ENCODE measurements at places on chromosomes 5 and 9.

DNA sequence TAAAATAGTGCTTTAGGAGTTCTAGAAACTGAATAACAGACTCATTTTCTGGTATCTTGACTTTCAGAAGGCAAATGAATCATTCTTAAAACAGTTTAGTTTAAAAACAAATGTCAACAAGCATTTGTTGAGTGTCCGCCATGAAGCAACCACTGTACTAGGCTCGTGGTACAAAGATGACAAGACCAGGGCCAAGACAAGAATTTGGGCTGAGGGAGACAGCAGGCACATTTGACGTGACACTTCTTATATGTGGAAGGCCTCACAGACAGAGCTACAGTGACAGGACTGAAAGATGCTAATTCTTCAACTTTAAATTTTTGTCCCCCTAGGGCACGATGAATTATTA, 14.4 kb upstream of the ZNF131 start:
- DNase-seq, result no peak

- no peak for DNase-seq
These were observed 434.1 kb downstream of the PLK2 start for GRCh38 chr5:58025809-58026208.

DNA sequence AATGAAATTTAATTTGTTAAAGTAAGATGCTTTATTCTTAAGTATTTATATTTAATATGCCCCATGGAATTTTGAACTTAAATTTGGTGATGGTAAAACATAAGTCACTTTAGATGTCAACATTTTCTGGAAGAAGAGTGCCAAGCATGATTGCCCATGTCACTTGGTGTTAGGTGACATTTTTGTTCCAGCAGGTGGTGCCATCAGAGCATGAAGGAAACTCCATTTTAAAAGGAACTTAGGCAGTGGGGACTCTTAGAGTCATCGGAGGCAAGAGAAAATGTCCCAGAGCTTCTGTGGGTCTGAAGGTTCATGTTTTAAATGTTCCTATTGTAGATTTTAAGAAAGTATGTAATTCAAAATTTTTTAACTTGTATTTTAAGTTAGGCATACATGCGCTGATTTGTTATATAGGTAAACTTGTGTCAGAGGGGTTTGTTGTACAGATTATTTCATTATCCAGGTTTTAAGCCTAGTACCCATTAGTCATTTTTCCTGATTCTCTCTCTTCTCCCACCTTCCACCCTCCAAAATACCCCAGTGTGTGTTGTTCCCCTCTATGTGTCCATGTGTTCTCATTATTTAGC, 789.3 kb downstream of the SEMA5A start:
- DNase-seq, result peak; percentile 20

GRCh38 chr5:75654693-75655295, 43.5 kb downstream of the ANKDD1B start:
- DNase-seq, result no peak

- DNase-seq, result no peak
These were observed 842 bp upstream of the GTF3C5 start for GRCh38 chr9:133029994-133030316.

DNA sequence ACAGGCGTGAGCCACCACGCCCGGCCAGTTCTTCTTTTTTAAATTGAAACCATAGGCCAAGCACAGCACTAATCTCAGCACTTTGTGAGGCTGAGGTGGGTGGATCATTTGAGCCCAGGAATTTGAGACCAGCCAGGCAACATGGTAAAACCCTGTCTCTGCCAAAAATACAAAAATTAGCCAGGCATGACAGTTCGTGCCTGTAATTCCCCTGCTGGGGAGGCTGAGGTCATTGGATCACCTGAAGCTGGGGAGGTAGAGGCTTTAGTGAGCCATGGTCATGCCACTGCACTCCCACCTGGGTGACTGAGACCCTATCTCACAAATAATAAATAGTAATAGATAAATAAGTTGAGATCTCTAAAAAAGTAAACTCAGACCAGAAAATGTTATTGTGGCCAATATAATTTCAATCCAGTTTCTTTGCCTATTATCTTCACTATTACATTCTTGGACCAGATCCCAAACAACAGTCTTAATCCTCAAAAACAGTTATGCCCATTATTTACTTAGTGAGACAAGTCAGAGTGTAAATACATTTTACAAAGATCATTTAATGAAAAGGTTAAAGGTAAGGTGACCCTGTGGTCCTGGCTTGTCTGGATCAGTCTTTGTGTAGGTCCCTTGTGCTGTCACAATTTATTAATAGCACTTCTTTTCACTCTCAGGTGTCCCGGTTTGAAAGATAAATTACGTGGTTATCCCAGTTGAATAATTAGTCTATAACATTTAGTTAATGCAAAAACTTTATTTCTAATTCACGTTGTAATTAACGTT, 53.6 kb downstream of the RAB24 start:
- DNase-seq, result no peak

DNA sequence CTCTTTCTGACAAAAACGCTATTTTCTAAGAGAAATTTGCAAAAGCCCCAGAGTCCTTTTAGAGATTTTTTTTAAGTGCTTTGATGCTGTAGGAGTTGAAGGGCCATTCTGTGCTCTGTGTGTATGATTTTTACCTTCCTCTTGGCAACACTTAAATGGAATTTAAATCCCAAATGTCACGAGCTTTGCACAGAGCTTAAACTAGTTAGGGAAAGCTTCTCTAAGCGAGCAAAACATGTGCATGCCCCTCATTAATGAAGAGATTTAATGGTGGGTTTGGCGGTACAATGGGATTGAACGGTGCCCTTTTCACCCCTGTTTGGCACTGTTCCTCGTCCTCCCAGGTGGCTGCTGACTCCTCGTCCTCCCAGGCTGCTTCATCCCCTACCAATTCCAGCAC, 220.7 kb downstream of the DRD1 start:
- DNase-seq, result no peak

DNA sequence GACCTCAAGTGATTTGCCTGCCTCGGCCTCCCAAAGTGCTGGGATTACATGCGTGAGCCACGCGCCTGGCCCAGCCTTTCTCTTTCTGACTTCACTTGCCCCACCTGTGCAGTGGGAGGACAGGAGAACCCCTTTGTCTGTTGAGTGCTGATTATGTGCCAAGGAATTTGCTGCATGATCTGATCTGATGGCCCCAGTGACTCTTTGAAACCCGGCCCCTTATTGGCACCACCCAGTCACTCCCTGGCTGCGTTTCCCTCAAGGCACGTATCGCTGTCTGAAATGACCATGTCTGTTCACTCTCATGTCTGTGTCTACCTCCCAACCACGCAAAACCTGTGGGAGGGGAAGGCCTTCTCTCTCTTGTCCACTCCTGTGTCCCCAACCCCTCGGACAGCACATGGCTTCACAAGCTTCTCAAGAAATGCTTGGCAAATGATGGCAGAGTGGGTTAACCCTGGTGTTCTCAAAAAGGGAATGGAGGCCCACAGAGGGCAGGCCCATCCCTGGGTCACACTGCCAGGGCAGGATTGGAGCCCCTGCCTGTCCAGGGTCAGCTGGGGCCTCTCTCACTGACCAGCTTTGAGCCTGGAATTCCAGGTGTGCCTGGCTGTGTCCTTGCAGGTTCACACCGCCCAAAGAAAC, 21.9 kb downstream of the NEK6 start:
- no peak for DNase-seq

DNA sequence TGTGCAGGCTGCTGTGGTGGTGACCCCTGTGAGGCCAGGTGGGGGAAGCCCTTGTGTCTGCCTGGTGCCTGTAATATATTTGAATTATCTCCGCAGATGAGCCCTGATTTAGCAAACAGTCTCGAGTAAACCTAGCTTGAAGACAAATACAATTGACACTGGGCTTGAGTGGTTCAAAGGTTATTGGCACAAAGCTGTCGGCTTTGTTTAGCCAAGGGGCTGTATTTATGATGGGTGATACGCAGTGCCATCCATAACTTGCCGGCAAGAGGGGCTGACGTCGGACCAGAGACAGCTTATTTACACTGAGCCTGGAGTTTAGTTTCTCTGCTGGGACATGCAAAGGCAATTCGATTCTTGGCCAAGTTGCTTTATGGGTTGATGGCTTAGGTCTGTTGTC, 20.0 kb upstream of the PITX1 start:
- no peak for DNase-seq

- DNase-seq, result no peak
These were observed 31.6 kb downstream of the CDH6 start for GRCh38 chr5:31225118-31225517.

DNA sequence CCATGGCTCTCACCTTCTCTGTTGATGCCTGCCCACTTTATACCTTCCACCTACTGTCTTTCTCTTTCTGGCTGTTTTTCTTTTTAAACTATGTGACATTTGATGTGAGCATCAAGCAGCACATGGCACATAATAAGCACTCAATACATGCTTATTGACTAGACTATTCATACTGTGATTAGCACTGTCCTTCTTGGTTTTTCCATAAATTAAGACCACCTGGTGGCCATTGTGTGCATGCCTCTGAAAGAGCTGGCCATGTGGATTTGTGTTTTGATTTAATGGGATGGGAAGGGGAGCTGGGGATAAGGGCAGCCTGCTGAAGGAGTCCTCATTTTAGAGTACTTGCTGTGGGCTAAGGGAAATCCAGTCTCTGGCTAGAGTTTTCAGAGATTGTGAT, 79.4 kb downstream of the ARHGEF28 start:
- DNase-seq, result no peak

DNA sequence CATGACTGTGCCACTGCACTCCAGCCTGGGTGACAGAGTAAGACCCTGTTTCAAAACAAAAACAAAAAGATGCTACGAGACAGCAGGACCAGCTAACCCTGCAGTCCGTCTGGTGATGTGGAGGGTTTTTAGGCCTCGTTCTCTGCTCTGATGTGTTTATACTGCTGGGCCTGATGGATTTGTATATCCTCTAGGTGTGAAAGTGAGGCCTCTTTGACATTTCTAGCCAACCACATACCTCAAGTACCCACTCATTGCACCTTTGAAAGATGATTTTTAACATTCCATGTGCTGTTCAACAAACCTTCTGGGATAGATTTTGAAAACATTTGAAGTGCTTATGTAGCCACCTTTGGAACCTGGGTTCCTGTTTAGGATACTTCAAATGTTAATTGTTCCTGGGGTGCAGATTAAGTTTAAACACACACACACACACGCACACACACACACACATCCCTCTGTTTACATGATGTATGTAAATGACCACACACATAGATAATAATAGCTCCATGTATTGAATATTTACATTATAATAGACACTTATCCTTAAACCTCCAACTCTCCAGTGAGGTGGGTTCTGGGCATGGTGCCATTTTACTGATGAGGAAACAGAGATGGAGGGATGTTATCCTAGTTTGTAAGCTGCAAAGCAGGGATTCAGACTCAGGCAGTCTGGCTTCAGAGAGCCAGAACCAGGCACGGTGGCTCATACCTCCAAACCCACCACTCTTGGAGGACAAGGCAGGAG, 48.8 kb upstream of the GOLPH3 start:
- DNase-seq, result no peak

DNA sequence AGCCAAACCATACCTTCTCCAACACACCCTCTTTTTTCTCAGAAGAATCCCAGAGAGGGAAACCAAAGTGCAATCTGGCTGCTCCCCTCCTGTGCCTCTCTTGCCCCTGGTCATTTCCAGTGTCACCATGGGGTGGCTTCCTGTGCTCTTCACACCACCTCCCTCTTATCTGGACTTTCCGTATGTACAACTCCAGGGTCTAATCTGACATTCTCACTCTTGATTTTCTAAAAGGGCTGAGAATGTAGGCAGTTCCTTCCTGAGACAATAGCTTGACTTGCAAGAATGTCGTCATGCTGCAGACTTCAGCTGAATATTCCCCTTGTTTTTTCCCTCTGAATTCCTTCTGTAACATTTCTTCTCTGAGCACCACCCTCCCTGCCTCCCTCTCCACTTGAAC, 110.2 kb downstream of the FBXL7 start:
- DNase-seq, result no peak

- no peak for DNase-seq
These were observed 119.1 kb downstream of the UGCG start for GRCh38 chr9:112015736-112016135.

DNA sequence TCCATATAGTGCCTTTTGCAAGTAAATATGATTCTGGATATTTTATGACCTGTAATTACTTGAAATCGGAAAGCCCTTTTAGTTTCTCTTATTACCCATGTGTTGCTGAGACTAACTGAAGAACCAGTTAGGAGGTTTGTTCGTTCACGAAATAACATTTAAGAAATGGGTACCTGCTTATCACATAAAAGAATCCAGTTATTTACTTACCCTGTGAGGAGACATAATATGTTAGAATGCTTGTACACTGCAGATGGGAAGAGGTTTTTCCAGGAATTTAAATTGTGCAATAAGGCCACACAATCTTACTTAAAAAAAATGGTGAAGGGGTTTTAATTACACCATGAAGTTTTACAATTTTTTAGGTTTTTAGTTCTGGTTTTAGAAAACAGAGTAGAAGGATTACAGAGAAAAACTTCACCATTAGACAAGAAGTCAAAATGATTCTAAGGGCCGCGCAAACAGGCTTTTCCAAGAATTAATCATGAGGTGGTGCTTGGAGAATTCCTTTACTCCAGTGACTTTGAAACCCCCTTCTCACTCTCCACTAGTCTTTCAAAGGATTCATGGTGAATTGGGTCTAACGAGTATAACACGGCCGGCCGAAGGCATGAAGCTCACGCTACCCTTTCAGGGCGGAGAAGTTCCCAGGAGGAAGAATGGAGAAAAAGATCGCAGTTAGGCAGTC, 1.1 kb upstream of the PTGER4 start:
- DNase-seq, result no peak

GRCh38 chr5:149635394-149635793, 54.1 kb downstream of the ARHGEF37 start:
- no peak for DNase-seq

- peak; percentile 41 for DNase-seq
These were observed 23.1 kb upstream of the ERCC6L2 start for GRCh38 chr9:95852059-95853032.

DNA sequence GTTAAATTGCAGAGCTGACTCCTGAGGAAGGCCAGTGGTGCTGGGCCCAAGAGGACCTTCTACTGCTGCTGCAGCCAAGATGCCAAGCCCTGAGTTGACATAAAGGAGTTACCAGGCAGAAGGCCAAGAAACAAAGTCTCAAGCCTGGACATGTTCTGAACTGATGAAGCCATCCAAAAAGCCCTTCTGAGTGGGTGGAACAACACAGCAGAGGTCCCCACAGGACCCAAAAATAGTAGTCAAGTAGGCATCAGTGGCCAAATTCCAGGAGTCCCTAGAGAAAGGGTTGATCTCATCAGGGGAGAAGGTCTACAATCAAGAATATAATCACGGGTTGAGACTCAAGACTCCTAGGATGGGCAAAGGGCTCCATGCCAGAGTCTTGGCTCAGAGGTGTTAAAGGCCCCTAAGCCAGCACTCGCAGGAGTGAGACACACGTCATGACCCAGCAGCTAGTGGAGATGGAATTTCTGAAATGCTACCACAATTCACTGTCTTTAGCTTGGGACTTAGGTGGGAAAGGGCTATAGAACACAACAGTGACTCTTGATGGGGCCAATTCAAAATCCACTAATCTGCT, 119.7 kb downstream of the FANCC start:
- no peak for DNase-seq

- no peak for DNase-seq
These were observed 81.6 kb upstream of the PHYKPL start for GRCh38 chr5:178314061-178314660.

DNA sequence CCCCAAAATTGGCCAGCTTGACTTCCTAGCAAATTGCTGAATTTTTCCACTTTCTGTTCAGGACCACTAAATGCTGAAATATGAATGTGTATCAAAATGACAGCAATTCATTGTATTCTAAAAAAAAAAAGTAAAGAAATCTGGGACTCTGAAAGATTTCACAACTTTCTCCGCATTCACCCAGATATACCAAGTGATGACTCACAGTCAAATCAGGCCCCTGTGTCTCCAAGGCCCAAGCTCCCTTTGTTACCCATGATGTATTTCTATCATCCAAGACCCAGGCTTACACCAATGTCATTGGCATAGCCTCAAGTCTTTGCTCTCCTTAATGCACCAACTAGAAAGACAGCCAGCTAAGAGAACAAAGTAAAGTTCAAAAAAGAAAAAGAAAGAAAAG, 493.9 kb downstream of the NTRK2 start:
- no peak for DNase-seq

All from H54 (cell line).